ENCODE measurements at places on chromosomes 7 and 10.

DNA sequence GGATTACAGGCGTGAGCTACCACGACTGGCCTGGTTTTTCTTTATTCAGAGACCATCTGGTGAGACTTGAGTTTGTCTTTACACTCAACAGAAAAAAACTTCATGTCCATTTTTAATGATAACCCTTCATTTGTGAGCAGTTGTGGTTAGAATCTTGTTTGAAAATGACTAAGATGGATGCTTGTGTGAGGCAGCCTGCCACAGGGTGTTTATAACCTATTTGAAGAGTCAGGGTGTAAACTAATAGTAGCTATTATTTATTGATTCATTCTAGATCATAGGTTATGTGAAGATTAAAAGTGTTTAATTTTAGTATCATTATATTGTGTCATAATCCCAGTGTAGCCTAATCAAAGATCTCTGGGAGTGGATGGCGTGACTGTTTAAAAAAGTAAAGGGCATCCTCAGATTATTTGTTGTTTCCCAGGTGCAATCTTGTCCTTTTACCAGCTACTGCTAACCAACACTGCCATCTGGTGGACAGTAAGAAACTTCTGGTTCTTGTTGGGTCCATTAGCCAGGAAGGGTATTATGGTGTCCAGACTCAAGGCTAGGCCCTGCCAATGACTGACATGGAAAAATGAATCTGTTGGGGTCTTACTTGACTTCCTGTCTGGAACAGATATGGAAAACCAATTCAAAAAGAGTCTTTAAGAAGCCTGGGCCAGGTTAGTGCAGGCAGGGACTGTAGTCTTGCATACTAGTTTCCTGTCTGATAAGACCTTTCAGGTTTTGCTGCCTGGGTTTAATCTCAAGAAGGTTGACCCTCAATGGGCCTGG, 24.9 kb downstream of the NRBF2 start:
- no peak for DNase-seq

DNA sequence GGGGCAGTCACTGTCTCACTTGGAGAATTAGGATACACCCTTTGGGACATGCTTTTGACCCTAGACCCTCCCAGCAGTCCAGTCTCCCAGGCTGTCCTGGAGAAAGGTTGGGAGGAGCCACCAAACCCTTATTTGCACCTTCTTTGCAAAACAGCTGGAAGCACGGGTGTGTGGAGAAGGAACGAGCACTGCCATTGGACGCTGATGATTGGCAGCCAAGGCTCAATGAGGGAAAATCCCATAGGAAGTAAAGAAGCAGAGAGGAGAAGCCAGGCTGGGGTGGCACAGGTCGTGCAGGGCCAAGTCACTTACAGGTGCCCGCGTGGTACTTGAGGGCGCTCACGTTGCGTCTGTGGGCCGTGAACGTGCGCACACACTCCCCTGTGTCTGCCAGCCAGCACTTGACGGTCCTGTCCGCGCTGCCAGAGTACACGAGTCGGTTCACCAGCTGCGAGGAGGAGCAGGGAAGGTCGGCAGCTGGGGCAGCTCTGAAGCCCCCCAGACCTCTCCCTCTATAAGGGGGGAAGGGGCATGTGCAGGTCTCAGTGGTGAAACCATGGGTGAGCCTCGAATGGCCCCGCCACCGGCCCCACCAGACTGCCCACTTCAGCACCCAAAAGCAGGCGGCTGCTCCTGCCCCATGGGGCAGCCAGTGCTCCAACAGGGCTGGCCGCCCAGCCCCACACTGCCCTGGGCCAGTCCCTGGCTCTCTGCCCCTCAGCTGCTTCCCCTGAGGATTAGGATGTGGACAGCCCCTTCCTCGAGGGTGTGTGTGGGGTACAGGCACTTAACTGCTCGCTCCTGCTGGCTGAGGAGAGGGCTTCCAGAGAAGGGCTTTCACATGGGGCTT, 24.8 kb downstream of the WDR86 start:
- no peak for DNase-seq

GRCh38 chr10:131816157-131816775, 84.5 kb upstream of the PPP2R2D start:
- DNase-seq: no peak

DNA sequence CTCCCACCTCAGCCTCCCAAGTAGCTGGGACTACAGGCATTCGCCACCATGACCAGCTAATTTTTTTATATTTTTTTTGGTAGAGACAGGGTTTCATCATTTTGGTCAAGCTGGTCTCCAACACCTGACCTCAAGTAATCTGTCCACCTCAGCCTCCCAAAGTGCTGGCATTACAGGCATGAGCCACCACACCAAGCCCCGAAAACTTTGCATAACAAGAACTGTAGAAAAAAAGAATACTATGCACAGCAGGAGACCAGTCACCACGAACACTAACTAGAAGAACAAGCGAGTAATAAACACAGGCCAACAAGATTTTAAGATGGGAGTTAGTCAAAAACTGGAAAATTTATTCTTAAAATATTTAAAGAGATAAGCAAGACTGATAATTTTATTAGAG, 447.0 kb downstream of the ETV1 start:
- no peak for DNase-seq

GRCh38 chr7:157977717-157978496, 609.7 kb downstream of the PTPRN2 start:
- no peak for DNase-seq

DNA sequence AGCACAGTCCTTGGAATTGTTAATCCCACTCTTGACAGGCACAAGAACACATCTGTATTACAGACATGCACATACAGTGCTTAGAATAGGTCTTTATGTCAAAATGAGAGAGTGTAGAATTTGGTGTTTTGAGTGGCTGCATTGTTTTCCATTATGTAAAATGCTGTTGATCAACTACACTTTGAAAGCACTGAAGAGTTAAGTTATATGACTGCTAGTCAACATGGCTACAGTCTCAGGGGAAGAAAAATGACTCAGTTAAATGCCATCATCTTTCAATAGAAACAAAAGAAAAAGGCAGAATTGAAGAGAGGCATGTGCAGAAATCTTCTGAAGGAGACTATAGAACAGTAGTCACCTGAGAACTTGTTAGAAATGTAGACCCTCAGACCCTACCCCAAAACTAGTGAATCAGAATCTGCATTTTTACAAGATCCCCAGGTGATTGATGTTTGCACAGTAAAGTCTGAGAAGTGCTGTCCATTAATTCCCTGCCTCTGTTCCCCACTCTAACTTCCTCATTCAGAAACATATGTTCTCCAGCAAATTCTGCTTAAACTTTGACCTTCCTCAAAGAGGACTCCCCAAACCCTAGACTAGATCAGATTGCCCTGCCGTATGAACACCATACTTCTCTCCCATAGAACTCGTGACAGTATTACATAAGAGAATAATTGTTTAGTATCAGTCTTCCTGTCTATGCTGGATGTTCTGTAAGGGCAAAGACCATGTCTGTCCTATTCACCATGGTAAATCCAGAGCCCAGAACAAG, 16.0 kb downstream of the SND1 start:
- DNase-seq: no peak

DNA sequence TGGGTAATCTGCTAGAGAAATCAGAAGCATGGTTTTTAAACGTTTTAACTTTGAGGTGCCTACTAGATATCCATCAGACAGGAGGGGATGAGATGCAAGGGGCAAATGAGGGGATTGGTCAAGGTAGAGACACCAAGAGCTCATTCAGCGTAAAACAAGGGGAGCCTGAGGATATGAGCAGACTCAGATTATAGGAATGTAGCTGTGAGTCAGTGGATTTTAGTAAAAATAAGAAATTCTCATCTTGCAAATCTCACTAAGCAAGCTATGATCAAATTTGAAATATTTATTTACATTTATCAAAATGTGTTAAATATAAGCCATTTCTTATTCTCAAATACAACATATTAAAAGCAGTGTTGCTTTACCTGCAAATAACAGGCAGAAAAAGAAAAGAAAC, 21.4 kb upstream of the TFEC start:
- no peak for DNase-seq

DNA sequence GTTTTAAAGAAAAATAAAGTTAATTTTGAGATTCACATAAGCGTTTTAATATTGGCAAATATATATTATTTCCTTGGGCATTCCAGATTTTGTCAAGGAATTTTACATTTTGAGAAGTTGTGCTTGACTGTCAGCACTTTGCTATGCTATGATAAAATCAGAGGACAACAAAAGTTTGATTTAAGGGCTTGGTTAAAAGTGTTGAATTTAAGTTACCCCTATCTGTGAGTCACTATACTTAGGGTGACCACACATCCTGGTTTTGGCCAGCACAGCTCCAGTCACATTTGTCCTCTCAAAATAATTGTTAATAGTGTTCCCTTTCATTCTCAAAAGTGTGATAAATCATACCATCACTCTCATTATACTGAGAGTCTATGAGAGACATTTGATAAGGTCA, 34.2 kb upstream of the ANK3 start:
- no peak for DNase-seq

DNA sequence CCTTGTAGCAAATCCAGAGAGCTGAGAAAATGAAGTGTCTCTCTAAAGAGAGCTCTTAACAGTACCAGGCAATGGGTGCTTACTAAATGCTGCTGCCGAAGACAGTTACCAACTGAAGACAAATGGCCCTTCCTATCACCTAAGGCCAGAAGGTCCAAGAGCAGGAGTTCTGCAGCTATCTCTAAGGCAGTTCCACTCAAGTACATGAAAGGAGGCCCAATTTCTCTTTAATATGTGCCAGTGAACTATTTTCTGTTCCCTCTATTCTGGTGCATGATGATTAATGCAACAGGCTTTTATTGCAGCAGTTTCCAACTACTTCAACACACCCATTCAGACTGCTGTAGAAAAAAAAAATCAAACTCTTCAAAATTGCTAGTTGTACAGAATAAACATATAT, 122.5 kb downstream of the SLC25A13 start:
- DNase-seq: no peak

DNA sequence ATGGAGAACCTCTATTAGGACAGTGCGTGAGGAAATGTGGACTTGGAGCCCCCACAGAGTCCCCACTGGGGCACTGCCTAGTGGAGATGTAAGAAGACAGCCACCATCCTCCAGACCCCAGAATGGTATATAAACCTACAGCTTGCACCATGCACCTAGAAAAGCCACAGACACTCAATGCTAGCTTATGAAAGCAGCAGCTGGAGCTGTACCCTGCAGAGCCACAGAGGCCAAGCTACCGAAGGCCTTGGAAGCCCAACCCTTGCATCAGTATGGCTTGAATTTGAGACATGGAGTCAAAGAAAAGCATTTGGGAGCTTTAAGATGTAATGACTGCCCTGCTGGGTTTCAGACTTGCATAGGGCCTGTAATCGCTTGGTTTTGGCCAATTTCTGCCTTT, 361.3 kb downstream of the ZNF248 start:
- DNase-seq: no peak

DNA sequence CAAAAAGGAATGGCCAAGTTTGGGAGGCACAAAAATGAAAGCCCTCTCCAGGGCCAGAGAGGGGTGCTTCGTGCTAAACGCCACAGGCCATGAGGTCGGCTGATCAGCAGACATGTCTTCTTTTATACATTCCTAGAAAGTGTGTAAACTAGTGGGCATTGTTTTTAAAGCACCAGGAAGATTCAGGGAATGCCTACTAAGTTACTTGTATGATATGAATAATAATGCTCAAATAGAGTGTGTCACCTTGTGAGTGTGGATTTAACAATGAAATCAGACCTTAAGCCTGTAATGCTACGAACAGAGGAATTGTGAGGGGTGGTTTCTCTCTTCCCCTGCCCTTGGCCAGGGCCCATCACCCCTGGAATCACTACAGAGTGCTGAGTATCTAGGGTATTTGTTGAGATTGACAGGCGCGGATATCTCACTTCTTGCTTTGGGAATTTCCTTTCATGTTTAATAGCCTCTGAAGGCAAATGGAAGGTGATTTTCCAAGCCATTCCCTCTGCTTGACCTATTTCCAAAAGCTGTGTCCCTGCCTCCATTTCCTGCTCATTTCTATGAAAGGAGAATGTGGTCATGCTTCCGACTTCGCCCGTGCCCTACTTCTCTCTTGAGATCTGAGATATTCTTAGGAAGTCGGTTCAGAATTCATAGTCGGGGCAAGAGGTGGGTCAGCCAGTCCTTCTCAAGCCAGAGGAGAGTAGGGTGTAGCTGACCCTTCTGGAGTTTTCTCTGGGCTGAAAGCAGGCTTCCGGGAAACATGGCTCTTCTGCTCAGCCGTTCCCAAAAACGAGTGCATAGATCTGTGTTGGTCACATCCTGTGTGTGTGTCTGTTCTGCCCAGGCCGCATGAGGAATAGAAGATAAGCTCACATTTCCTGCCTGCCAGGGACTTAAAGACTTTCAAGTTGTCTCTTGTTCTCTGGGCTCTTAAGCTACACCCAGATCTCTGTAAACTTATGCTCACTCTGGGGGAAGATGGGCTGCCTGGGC, 167.8 kb upstream of the ITGB1 start:
- DNase-seq: no peak

GRCh38 chr10:69609077-69609476, 21.0 kb upstream of the FAM241B start:
- DNase-seq: no peak

DNA sequence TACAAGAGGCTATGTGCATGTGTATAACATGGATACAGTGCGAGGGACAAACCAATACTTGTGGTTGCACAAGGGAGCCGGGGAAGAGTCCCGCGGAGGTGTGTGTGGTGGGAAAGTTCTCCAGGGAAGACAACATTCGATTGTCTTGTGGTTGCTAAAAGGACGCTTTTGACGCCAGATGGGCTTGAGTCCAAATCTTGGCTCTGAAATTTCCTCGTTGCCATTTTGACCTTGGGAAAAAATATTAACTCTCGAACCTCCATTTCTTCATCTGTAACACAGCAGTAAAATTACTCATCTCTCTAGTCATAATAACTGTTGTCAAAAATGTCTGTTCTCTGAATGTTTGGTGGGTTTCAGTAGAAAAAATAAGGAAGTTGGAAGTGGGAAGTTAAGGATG, 16.5 kb downstream of the PLXDC2 start:
- DNase-seq: no peak

- DNase-seq: no peak
Observed at GRCh38 chr10:72740528-72740927, 48.6 kb downstream of the MCU start.

DNA sequence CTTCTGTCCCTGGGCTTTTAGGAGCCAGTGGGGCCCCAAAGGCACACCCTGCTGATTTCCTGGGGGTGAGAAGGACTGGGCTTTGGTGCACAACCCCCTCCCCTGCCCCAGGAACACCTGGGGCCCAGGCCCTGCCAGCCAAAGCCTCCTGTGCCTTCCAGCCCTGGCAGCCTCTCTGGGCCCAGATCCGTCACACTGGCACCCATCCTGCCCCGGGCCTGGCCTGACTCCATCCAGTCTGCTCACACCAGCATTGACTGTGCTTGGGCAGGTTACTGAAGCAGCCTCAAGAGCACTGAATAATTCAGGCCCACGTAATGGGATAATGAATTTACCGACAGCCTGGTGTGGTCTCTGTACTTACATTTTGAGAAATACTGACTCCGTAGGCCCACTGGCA, 12.0 kb upstream of the COMTD1 start:
- no peak for DNase-seq

DNA sequence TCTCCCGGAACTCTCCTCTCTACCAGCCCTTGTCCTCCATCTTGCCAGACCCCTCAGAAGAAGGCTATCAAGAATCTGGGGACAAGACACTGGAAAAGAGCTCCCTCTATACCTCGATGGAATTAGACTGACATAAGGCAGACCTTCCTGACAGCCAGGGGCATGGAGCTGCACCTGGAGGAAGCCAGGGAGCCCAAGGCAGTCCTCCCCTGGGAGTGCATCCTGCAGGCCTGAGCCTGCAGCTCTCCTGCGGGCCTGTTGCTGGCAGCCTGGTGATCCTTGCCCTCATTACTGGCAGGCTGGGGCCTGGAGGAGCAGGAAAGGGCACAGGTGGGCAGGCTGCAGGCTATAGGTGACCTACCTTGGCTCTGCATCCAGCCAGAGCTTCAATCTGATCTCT, 323.4 kb downstream of the GRID1 start:
- DNase-seq: no peak

- DNase-seq: no peak
Observed at GRCh38 chr7:135755351-135755753, 6.7 kb upstream of the FAM180A start.
